Heart right ventricle (tissue), 16 donors: ENCODE measurements at places on chromosomes 12 and 14.
A peak's percentile ranks its signal among the peaks of the same experiment; 100 is the strongest.

- DNase-seq, result peak; percentile 64
These were observed 72.2 kb downstream of the CLIP1 start for GRCh38 chr12:122350141-122350848.

DNA sequence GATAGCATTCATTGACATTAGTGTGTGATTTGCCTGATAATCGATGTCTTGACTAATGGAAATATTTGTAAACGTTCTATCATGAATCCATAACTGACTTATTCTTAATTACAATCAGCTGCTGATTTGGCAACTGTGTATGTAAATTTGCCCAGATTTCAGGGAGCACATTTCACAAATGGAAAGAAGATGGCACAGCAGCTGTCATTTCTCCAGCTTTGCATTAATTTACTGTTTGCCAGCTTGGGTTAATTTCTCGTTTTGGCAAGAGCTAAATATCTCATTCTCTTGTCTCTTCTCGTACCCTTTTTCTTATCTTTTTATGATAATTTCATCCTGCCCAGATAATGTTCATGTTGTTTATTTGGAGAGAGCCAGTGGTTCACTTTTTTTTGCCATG, 22.9 kb downstream of the TDP1 start:
- DNase-seq, result no peak

GRCh38 chr12:122614839-122615238, 87.8 kb downstream of the KNTC1 start:
- no peak for DNase-seq

DNA sequence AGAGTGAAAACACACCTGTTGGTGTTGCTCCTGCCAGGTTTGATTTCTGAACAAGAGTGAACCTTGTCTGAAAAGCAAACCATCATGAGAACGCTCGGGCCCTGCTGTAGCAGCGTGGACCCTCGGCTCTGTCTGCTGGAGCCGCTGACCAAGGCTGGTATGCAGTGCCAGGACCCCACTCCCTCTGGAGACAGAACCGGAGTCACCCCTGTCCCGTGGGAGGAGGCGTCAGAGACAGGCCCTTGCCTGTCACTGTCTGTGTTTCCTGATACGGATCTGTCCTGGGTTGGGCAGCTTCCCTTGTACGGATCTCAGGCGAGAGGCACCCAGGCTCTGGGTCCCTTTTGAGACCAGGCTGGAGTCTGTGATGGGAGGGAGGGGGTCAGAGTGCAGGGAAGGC, 111.6 kb downstream of the ADGRD1 start:
- no peak for DNase-seq

GRCh38 chr12:46963977-46964971, 115.1 kb upstream of the PCED1B start:
- DNase-seq, result peak; percentile 29

GRCh38 chr12:54379398-54380201, 4.9 kb downstream of the ZNF385A start:
- peak; percentile 94 for DNase-seq

DNA sequence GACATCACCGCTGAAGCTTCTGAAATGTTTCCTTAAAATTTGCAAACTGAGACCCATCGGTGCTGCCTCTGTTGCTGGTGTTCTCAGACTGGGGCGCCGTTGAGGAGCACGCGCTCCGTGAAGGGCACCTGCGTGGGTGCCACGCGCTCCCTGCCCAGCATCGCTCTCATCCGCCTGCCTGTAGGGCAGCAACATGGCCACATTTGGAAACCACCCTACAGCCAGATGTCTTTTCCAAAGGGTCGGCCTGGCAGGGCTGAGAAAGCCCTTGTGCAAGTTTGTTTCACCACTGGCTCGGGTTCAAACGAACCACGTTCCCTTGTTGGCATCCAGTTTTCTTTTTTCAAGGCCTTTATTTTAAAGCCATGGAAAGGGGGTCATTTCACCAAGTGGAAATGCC, 13.9 kb downstream of the ADGRD1 start:
- DNase-seq, result no peak

DNA sequence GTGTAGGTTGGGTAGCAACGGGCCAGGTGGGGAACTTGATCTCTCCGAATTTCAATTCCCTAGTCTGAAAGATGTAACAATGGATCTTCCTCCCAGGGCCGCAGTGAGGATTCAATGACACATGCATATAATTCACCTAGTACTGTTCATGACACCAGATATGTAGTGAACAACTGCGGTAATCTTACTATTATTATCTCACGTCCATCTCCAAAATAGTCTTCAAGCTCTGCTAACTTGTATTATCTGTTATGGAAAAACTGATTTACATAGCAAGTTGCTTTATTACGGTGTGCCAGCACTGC, 26.4 kb downstream of the MOK start:
- no peak for DNase-seq

DNA sequence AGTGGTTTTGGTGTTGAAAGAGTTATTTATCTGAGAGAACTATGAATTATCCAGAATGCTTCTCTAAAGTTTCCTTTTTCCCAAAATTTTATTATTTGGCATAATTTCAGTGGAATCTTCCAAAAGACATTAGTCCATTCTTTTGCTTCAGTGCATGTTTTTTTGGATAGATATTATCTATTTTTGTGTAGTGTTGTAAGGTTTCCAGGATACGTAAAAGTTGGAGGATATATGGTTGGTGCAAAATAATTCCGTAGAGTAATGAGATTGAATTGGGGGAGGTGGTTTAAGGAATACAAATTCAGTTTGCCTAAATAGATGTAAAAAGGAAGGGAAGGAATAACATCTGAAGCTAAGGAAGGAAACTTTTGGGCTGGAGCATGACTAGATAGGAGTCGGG, 186.6 kb downstream of the RGS6 start:
- DNase-seq, result no peak
